AG09319 (cell line): ENCODE measurements at places on chromosomes 5 and 9.

GRCh38 chr5:148966938-148967337 lies 95.9 kb downstream of the SH3TC2 start:
- no peak for DNase-seq

DNA sequence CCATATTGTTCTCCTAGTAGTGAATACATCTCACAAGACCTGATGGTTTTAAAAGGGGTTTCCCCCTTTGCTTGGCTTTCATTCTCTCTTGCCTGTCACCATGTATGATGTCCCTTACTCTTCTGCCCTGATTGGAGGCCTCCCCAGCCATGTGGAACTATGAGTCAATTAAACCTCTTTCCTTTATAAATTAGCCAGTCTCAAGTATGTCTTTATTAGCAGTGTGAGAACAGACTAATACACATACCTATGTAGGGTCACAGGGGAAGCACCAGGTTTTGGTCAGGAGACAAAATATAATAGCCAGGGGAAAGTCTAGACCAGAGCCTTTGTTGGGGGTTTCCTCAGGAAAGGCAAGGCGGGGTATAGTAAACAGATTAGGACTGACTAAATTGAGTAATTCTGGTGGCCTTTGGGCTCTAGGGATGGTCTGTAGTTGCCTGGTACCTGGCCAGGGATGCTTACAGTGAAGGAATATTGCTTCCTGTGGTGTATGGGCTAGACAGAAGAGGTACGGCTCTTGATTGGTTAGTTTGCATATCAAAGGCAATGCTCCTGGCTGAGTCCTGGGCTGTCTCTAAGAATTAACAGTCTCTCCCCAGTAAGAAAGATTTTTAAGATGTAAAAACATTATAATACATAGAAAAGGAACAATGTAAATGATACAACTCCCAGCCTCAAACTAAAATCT lies 254.5 kb downstream of the ELAVL2 start:
- no peak for DNase-seq

- no peak for DNase-seq
Measured at GRCh38 chr5:96703995-96704394, 41.8 kb downstream of the CAST start.

GRCh38 chr9:101115102-101115501 lies 86.6 kb downstream of the PLPPR1 start:
- no peak for DNase-seq

DNA sequence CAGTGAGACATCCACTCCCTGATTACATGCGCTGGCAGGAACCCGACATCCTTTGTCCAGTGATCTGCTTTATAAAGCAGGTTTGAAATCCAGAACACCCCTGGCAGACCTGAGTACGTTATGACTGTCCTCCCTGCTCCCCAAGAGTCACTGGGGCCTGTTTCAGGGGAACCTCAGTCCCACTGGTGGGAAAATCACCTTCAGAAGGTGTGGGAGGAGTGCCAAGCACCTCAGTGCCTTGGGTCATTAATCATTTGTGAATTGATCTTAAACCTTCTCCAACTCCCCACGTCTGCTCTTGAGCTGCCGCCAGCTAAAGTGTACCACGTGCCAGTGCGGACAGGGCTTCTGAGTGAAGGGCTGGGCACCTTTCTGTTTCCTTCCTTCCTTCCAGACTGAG lies 16.2 kb downstream of the SLC6A3 start:
- no peak for DNase-seq
